ENCODE measurements at places on chromosomes 2 and 18. TPM values are rescaled to one million over a fixed set of nuclear protein-coding genes. Genes with fewer than 3 reads are reported as not detected.

The DUSP2 gene
- 429 TPM for total RNA-seq

The TBR1 gene
- not detected for total RNA-seq

DNA sequence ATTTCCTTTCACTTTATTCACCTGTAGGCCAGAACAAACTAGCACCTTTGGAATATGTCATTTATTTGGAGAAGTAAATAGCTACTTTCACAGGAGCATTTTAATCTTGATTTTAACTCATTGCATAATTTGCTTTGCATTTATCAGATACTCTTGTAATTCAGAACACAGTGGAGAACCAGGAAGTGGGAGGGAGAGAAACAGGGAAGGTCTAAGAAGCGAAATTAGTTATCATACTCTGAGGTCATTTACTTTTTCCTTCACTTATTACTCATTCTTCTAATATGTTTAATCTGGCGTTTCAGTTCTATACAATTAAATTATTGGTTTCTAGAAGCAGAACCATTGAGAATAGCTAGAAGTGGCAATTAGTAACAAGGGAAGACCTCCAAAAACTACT lies 20.7 kb downstream of the RBM44 start:
- H3K4me3 ChIP-seq, result no peak overlapping the region
- DNase-seq, result no peak
- H3K36me3 ChIP-seq, result no peaks in the 10 kb centered on the region
- peaks cover 26% of the 10 kb centered on the region for H3K4me1 ChIP-seq

The TTN gene
- total RNA-seq, result 0.91 TPM

The TMEM169 gene
- 0.81 TPM for total RNA-seq

GRCh38 chr2:15173501-15173900 lies 387.6 kb downstream of the NBAS start:
- peak; percentile 23 for DNase-seq
- H3K4me1 ChIP-seq, result peaks cover 42% of the 10 kb centered on the region
- H3K36me3 ChIP-seq, result peaks cover 31% of the 10 kb centered on the region
- no peak overlapping the region for H3K4me3 ChIP-seq

GRCh38 chr2:233209533-233210171 lies 41.8 kb upstream of the ATG16L1 start:
- H3K4me3 ChIP-seq, result no peak overlapping the region
- H3K4me1 ChIP-seq, result peaks cover 10% of the 10 kb centered on the region
- peaks cover 2% of the 10 kb centered on the region for H3K36me3 ChIP-seq
- no peak for DNase-seq

DNA sequence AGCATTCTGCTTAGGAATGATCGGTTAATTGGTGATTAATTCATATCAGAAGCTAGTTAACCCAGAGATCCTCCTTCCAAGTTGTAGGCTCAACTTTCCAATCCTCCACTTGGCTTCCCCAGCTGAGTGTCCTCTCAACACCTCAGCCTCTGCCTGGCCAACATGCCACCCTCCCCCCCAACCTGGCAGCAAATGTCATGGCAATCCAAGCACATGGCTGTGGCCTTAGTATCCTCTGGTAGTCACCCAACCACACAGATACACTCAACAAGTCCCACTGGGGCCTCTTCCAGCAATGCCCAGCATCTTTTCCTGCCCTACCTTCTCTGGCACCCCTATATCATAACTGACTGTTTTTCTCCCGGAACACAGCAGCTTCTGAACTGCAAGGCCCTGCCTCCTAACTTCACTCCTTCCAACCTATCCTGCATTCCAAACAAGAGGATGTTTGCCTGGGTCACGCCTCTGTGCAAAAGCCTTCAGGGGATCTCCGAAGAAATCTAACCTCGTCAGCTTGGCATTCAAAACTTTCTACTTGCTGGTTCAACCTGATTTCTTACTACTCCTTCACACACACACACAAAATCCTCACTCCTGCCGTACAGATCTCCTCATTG lies 195.0 kb downstream of the CYP26B1 start:
- peaks cover 6% of the 10 kb centered on the region for H3K27me3 ChIP-seq
- H3K4me1 ChIP-seq, result no peaks in the 10 kb centered on the region
- no peaks in the 10 kb centered on the region for H3K36me3 ChIP-seq

- peaks cover 2% of the 10 kb centered on the region for H3K27me3 ChIP-seq
- H3K27ac ChIP-seq, result no peak overlapping the region
- H3K4me3 ChIP-seq, result no peak overlapping the region
- no peak for DNase-seq
- H3K4me1 ChIP-seq, result peaks cover 3% of the 10 kb centered on the region
- peaks cover 3% of the 10 kb centered on the region for H3K36me3 ChIP-seq
These were observed 432.7 kb upstream of the ID2 start for GRCh38 chr2:8249141-8249540.

DNA sequence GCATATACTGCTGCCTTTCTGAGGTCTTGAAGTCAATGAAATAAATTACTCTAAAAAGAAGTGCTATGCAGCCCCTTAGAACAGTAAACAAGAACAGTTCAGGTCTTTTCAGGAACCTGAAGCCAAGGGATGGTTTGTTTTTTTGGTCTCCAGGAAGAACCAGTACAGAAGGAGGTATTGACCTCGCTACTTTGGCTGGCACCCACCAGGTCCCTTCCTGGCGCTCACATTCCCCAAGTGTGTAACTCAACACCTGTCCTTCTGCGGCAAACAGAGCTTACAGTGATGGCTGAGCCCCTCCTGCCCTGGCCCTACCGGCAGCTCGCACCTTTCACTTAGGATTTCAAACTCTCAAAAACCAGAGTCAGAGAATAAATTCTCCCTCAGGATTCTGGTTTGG lies 51.9 kb downstream of the SETBP1 start:
- no peak overlapping the region for H3K4me3 ChIP-seq
- DNase-seq, result no peak
- H3K27me3 ChIP-seq, result peaks cover 2% of the 10 kb centered on the region
- H3K4me1 ChIP-seq, result peaks cover 13% of the 10 kb centered on the region

The CD302 gene
- total RNA-seq, result 0.35 TPM

DNA sequence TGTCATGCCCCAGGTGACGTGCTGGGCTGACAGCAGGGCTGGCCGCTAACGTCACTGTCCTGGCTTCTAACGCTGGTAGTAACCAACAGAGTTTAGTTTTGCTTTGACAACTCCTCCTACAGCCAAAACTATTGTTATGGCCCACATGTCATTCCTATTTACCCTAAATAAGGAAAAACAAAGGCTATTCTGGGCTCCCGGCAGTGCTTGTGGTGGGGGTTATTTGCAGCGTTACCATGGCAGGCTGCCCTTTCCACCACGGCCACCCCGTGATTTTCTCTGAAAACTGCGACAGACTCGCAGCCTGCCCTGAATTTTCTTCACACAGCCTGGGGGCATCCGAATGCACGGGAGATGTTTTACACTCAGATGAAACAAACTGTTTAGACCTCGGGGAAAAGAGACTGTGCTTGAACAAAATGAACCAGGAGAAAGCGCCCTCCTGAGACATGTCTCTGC lies 115.2 kb downstream of the FAM210A start:
- no peak overlapping the region for H3K27ac ChIP-seq
- peak overlapping the region; percentile 71 for H3K4me3 ChIP-seq
- no peak for DNase-seq
- peaks cover 69% of the 10 kb centered on the region for H3K4me1 ChIP-seq

GRCh38 chr2:25042321-25043240 lies 705 bp downstream of the EFR3B start:
- H3K27me3 ChIP-seq, result peaks cover 36% of the 10 kb centered on the region
- H3K27ac ChIP-seq, result no peak overlapping the region
- H3K4me1 ChIP-seq, result peaks cover 29% of the 10 kb centered on the region
- H3K36me3 ChIP-seq, result no peaks in the 10 kb centered on the region
- peak overlapping the region; percentile 77 for H3K4me3 ChIP-seq

The TSPYL6 gene
- not detected for total RNA-seq
